Tracheal epithelial cell (primary cell): ENCODE measurements at places on chromosomes 1 and 21. TPM values are rescaled to one million over a fixed set of nuclear protein-coding genes. Genes with fewer than 3 reads are reported as not detected.

FCER1G gene
- total RNA-seq = not detected in 2 replicates

CD164L2 gene
- total RNA-seq = 1.2 and 4.0 TPM in 2 replicates

ADORA1 gene
- total RNA-seq = under 0.01 and 0.72 TPM in 2 replicates

KIF2C gene
- total RNA-seq = 1.1 and 3.6 TPM in 2 replicates

BSND gene
- total RNA-seq = not detected in 2 replicates

CFHR2 gene
- not detected in 2 replicates for total RNA-seq

FAM78B gene
- under 0.01 and 0.21 TPM in 2 replicates for total RNA-seq

MYCBP gene
- 14.0 and 19.2 TPM in 2 replicates for total RNA-seq

GJA8 gene
- not detected in 2 replicates for total RNA-seq

PTPN7 gene
- not detected in 2 replicates for total RNA-seq

TSPAN1 gene
- 26.2 and 29.4 TPM in 2 replicates for total RNA-seq

CELA2B gene
- total RNA-seq = not detected in 2 replicates

TNN gene
- total RNA-seq = not detected in 2 replicates

CDK18 gene
- total RNA-seq = 6.0 and 19.5 TPM in 2 replicates

GPR3 gene
- 0.24 TPM in 1 of 2 replicates, not detected in the other for total RNA-seq

TNFRSF25 gene
- total RNA-seq = 14.9 and 21.0 TPM in 2 replicates

SPRR2G gene
- total RNA-seq = not detected in 2 replicates

ARHGEF2 gene
- 55.6 and 76.6 TPM in 2 replicates for total RNA-seq

SHE gene
- under 0.01 and 0.24 TPM in 2 replicates for total RNA-seq

LPAR3 gene
- 59.8 and 156 TPM in 2 replicates for total RNA-seq

SPOCD1 gene
- total RNA-seq = 1.5 and 15.2 TPM in 2 replicates

ST6GALNAC3 gene
- 0.64 and 0.72 TPM in 2 replicates for total RNA-seq

C1orf232 gene
- not detected in 2 replicates for total RNA-seq

RNF186 gene
- total RNA-seq = under 0.01 TPM in 1 of 2 replicates, not detected in the other

NEGR1 gene
- 2.7 TPM in 1 of 2 replicates, not detected in the other for total RNA-seq
